ENCODE measurements at places on chromosomes 12 and 14. TPM values are rescaled to one million over a fixed set of nuclear protein-coding genes. Genes with fewer than 3 reads are reported as not detected.

TMEM30B gene
- total RNA-seq, result 10.5 TPM

TMEM52B gene
- total RNA-seq, result not detected

FGD4 gene
- total RNA-seq, result 21.6 TPM

KRT71 gene
- not detected for total RNA-seq

HOXC6 gene
- not detected for total RNA-seq

CLEC4E gene
- total RNA-seq, result 0.63 TPM

CD27 gene
- total RNA-seq, result 0.58 TPM

GLT8D2 gene
- 0.43 TPM for total RNA-seq

KLRD1 gene
- 0.53 TPM for total RNA-seq

LRP1-AS gene
- total RNA-seq, result not detected

- DNase-seq, result no peak
Measured at GRCh38 chr12:77845831-77846230, 15.1 kb downstream of the NAV3 start.

- no peak for DNase-seq
Measured at GRCh38 chr14:71665157-71665556, 267.1 kb upstream of the RGS6 start.

DNA sequence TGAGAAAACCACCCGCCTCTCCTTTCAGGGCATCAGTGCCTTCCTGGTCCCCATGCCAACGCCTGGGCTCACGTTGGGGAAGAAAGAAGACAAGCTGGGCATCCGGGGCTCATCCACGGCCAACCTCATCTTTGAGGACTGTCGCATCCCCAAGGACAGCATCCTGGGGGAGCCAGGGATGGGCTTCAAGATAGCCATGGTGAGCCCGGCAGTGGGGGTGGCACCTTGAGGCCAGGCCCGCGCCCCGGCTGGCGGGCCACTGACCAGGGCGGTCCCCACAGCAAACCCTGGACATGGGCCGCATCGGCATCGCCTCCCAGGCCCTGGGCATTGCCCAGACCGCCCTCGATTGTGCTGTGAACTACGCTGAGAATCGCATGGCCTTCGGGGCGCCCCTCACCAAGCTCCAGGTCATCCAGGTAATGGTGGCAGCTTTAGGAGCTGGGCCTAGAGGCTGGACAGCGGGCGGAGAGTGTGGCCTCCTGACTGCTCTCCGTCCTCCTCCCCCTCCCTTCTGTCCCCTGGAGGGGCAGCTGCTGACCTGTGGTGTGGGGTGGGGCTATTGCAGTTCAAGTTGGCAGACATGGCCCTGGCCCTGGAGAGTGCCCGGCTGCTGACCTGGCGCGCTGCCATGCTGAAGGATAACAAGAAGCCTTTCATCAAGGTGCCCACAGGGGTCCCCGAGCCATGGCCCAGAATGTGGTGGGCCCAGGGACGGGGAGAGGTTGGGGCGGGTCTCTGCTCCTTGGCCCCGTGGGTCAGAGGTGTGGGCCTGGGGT is 12.8 kb downstream of the ACADS start:
- DNase-seq, result peak; percentile 75

DNA sequence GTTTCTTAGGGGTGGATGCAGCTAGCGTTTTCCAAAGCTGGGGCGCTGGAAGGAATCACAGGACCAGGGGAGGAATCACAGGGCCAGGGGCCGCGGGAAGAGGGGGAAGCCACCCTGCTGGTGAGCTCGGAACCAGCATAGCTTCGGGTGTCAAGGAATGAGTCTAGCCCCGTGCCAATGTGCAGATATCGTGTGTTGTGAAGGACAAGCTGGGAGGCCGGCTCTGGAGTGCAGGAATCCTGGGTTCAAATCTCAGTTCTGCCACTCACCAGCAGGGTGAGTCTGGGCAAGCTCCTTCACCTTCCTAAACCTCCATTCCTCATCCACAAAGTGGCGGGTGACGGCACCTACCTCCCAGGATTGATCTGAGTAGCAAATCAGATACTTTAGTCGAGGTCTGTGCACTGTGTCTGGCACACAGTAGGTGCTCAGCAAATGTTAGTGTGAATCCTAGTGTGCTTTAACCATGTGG is 53.6 kb upstream of the RIN3 start:
- no peak for DNase-seq

DNA sequence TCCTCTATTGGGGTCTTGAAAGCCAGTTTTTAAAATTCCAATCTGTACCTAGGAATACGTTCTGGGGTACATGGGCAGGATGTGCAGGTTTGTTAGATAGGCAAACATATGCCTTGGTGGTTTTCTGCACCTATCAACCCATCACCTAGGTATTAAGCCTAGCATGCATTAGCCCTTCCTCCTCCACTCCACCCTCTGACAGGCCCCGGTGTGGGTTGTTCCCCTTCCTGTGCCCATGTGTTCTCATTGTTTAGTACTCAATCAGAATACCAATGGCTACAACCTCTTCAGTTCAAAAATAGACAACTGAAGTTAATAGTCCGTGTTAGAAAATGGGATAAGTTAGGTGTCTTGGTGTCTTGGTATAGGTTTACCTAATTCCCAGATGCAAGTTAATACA is 3.4 kb downstream of the NTS start:
- no peak for DNase-seq

DNA sequence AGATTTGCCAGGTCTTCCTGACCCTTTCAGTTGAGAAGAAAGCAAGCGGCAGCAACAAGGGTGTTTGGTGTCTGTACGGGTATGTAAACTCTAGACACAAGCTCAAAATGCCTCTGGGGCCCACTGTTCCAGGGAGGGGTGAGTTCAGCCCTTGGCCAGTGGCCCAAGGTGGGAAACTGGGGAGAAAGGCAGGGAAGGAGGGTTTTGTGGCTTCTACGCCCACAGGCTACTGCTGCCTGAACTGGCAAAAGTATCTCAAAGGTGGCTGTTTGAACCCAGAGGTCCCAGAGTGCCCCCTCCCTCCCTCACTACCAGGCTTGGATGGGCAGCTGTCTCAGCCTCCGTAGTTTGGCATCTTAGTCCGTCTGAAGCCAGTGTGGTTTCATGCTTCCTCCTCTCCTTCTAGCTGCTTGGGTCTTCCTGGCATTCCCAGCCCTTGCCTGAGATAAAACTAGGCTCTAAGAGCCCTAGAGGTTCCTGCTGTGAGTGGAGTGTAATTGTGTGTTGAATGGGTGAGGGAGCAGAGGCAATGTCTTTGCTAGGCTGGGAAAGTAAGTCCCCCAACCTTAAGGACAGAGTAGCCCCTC is 5.5 kb downstream of the HOXC5 start:
- DNase-seq, result no peak

GRCh38 chr12:92886131-92886530 is 43.0 kb downstream of the EEA1 start:
- no peak for DNase-seq

DNA sequence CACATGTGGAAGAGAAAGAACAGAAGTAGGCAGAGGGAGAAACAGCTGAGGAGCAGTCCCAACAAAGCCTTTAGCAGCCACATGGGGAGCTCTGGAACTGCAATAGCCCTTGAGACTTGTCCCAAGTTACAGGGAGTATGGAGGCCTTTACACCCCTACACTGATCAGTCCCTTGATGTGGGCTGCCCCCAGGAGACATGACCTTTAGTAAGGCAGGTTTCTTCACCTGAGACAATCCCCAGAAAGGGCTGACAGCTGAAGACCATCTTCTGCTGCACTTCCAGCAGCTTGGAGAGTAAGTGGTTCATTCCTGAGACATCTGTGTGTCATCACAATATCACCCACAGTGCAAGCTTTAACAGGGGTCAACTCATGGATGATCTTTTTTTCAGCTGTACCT is 8.6 kb upstream of the SNAPC1 start:
- DNase-seq, result no peak

DNA sequence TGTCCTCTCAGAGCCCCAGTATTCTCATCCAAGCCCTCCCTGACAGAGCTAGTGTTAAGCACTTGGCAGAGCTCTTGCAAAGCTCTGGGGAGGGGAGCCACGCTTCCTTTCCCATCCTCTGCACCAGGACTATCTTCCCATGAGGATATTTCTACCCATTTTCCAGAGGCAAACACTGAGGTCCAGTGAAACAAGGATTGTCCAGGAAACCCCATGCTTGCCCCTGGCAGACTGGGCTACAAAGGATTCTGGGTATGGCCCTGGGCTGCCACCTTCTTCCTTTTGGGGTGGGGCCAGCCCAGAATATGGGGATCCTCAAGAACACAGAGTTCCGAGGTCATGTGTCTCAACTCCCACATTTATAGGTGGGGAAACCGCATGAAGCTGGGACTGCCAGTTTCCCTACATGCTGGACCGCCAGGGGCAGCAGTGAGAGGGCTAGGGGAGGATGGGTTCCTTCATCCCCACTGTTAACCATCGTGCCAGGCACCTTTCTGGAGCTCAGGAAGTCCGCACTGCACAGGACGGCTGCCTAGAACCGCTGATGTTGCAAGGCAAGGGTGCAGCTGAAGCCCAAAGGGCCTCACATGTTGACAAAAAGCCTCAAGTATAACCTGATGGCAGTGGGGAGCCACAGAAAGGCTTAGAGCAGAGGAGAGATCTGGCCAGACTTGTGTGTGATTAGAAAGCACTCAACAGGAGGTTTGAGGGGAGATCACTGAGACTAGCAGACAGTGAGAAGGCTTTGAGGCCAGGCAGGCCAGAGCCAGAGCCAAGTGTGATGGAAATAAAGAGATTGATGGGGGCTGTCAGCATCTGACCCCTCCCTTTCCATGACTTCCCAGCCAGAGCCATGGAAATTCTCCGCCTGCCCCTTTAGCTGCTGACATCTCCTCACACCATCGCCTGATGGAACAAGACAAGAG is 5.5 kb upstream of the CCDC85C start:
- DNase-seq, result no peak

GRCh38 chr12:123126294-123127181 is 24.4 kb downstream of the PITPNM2 start:
- no peak for DNase-seq

GRCh38 chr12:54075974-54076373 is 22.3 kb downstream of the HOXC4 start:
- DNase-seq, result no peak

DNA sequence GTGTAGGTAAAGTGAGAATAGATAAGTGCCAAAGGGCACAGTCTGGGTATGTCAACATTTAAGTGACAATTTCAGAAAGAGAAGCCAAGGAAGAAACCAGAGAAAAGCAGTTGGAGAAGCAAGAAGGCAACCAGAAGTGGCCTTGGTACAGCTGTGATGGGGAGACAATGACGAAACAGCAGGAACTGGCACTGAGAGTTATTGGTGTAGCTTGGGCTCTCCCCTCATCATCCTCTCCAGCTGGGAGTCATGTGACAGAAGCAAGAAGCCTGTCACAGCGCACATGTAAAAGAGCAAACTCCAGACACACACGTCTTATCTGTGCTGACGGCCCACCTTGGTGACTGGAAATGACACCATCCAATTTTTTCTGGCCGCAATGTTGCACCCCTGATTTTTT is 203.3 kb upstream of the NUDT4 start:
- no peak for DNase-seq

DNA sequence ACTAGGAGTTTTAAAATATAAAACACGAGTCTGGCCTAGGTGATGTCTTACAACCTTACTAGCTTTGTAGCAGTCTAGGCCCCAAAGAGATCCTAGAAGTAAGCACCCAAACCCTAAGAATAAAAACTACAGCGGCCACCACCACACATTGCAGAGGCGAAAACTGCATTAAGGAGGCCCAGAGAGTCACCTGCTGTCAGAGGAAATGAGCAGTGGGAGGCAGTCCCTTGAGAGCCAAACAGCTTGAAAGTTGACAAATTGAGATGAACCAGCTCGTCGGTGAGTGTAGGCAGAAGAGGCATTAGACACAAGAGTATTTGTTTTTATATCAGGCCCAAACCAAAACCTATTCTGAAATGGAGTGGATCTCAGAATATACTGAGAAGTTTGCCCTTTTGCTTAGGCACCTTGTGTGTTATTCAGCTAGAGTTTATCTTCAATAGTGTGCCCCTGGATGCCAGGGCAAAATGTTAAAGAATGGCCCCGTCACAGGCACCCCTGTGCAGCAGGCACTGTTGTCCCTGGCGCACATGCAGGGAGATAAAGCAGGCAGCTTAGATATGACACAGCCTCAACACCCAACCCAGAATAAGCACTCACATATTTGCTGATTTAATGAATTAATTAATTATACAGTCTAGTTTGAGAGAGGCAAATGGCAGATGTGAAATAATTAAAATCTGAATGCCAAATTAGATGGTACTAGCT is 56.7 kb downstream of the TTC7B start:
- no peak for DNase-seq

DNA sequence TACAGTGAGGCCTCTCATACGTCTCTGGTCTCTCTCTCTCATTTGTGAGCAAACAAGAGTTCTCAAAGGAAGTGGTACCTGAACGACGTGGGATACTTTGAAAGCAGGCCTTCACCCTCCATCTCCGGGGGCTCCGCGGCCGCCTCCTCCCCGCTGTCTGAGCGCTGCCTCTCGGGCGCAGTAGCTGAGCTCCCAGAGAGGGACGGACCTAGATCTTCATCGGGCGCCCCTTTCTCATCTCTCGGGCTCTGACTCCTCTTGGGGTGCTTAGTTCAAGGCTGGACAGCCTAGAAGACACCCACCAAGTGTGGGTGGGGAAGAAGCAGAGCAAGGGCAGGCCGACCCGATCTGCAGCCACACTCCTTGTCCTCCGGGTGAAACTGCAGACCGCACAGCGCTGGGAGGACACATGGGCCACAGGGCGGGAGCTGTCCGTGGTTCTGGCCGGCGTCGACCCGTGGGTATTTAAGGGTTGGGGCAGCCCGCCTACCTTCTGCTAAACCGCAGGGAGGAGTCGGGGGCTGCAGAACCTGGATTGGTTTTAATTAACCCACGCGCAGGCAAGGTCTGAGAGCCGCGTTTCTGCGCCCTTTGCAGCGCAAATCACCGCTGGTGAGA is 92.7 kb downstream of the PAH start:
- no peak for DNase-seq

DNA sequence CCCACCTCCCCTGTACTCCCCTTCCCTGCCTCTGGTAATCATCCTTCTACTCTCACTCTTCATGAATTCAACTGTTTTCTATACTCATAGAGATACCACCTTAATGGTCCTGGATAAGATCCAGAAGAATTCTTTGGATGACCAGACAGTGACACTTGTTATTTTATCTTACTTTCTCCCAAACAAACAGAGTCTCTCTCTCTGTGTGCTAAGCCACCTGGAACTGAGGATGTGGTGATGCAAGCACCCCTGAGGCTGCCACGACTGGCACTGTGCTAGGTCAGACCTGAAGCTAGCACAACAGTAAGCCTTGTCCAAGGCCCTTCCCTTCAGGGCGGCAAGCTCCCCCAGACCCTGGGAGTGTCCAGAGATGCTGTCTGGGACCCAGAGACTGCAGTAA is 250.2 kb downstream of the C12orf50 start:
- no peak for DNase-seq

- DNase-seq, result no peak
Measured at GRCh38 chr14:88352698-88353097, 29.6 kb upstream of the KCNK10 start.

DNA sequence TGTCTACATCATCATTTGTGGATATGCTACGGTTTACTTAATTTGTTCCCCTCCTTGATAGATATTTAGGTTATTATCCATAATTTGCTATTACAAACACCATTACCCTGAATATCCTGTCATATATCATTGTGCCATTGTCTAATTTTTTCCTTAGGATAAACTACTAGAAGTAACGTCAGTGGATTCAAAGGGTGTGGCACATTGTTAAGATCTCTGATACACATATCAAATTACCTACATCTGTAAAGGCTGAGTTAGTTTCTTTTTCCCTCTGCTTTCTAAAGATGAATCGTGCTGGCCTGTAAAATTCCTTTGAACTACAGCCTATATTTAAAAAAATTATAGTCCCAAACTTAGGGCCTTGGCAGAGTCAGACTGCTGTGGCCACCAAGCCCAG is 53.9 kb upstream of the STRN3 start:
- DNase-seq, result no peak

- no peak for DNase-seq
Measured at GRCh38 chr12:75661908-75662307, 150.5 kb upstream of the KRR1 start.

GRCh38 chr12:45655743-45656142 is 73.8 kb upstream of the ARID2 start:
- DNase-seq, result no peak
